Spinal cord (tissue), 10 donors: ENCODE measurements at places on chromosomes 11 and 22. TPM values are rescaled to one million over a fixed set of nuclear protein-coding genes. Genes with fewer than 3 reads are reported as not detected.

EXPH5 gene
- 0.84 TPM for polyA plus RNA-seq

TRIM6 gene
- 1.1 TPM for polyA plus RNA-seq

MEI1 gene
- polyA plus RNA-seq: 2.5 TPM

GRCh38 chr22:28171115-28171514, 252.1 kb upstream of the PITPNB start:
- peak; percentile 54 for DNase-seq

- no peak for DNase-seq
These were observed 8.3 kb downstream of the SRSF8 start for GRCh38 chr11:95074792-95075563.

- DNase-seq: no peak
These were observed 13.7 kb downstream of the OR5B17 start for GRCh38 chr11:58345204-58345603.

DNA sequence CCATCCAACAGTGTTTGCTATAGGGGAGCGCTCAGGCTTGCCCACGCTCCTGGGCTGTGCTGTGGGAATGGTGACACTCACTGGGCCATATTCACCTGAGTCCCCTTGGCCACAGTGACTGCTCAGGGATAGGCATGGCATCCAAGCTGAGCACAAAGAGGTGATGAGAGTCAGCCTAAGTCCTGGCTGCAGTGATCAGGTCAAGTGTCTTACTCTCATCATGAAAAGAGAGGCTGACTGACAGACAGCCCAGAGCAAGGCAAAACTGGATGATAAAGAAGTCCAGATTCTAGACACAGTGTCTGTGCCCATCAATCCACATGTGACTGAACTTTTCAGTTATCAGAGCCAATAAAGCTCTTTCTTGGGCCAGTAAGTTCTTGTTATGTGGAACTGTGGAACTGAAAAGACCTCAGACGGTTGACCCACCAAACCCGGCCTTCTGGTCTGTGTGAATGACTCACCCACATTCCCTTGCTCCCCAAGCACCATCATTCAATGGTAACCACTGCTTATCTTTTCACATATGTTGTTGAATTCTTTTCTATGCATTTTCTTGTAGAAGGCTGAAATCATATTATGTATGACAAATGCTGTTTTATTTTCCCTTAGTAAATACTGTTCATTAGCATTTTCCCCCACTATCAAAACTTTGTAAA, 43.2 kb upstream of the YPEL1 start:
- no peak for DNase-seq

- peak; percentile 92 for DNase-seq
These were observed 24.2 kb downstream of the TSKU start for GRCh38 chr11:76807206-76807875.

GRCh38 chr22:47091246-47091651, 328.8 kb downstream of the TBC1D22A start:
- DNase-seq: no peak

GRCh38 chr22:37253126-37253660, 9.1 kb upstream of the RAC2 start:
- no peak for DNase-seq

DNA sequence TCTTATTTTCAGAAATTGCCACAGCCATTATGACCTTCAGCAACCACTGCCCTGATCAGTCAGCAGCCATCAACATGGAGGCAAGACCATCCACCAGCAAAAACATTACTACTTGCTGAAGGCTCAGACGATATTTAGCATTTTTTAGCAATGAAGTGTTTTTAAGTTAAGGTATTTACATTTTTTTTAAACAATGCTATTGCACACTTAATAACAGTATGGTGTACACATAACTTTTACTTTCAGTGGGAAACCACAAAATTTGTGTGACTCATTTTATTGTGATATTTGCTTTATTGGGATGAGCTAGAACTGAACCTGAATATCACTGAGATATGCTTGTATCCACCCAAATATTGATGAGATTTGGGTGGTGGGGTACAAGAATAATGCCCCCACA, 110.9 kb downstream of the TSPAN18 start:
- DNase-seq: no peak

DNA sequence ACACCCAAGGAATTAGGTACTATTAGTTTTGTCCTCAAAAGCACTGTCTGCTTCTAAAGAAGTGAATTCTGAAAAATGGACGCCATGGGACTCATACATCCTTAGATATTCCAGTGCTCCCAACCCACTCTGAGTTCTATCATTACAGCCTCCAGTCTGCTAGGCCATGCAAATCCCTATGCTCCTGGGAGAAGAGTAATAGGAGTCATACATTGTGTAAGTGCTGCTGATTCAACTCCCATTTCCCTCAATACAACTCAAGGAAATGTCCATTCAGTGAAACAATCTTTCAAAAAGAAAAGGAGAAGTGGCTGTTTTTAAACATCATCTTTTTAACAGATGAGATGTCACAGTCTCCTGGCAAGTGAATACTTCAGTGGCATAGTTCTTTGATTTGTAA, 590.2 kb upstream of the LRRC4C start:
- no peak for DNase-seq

DNA sequence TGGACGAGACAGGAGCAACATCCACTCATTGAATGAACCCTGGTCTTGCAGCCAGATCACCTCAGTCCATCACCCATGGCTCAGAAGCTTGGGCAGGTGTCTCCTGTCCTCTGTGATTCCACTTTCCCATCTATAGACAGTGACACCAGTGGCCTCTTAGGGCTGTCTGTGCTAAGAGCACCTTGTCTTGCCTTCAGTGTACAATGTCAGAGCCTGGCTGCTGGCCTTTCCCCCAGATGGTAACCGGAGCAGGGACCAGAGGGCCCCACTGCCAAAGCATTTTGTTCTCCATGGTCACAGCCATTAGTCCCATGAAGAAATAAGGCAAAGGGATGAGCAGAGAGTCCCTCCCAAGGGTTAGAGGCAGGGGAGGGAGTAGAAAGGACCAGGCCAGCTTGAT, 35.4 kb downstream of the PKNOX2 start:
- DNase-seq: no peak

DNA sequence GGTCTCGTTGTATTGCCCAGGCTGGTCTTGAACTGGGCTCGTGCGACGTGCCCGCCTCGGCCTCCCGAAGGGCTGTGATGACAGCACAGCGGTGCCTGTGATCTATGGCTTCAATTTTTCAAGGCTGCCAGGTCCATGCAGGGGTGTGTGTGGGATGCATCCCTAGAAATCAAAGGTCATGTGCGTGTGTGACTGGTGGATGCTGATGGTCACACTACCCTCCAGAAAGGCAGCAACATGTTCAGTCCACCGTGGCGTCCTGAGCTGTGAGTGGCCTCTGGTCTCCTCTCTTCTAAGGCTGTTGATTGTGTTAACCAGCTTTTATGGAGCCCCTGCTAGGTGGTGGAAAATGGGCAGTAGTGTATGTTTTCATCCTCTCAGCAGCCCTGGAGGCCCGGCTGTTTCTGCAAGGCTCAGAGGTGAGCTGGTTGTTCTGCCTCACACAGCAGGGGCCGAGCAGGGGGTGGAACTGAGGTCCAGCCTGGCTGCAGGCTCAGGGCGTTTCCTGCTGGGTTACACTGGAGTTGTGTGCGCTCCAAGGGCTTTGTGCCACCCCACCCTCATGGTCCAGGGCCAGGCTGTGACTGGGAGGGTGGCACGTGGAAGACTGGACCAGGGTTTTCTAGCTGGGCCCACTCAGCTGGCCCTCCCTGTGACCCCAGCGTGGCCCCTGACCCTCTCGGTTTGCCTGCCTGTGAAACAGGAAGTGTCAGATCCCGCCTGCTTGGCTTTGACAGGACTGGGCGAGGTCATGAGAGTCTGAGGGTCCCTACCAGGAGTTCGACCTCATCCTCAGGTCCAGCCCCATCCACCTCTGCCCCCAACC, 7.7 kb downstream of the BIK start:
- DNase-seq: no peak

DNA sequence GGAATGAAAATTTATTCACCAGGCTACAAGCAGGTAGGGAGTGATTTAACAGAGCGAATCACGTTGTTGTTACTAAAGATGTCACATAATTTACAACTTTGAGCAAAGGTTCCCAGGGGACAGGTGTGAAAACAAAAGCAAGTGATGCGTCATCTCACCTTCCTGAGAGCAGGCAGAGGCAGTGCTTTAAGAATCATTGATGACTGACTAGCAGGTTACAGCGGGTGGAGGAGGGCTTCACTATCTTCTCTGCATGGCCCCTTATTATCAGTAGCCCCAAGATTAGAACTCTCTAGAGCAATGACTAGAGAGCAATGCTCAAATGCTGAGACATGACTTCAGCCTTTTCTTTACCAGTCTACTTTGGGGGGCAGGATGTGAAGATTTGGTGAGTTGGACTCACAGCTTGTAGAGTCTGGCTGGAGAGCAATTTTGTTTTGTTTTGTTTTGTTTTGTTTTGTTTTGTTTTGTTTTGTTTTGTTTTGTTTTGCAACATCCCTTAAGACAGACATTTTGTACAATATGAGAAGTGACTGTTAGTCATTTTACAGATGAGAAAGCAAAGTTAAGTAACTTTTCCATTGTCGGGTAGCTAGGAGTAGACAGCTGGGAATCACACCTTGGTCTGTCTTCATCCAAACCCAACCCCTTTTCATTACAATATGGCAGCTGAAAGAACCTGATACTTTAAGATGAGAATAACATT, 84.8 kb downstream of the SLC1A2 start:
- no peak for DNase-seq

DNA sequence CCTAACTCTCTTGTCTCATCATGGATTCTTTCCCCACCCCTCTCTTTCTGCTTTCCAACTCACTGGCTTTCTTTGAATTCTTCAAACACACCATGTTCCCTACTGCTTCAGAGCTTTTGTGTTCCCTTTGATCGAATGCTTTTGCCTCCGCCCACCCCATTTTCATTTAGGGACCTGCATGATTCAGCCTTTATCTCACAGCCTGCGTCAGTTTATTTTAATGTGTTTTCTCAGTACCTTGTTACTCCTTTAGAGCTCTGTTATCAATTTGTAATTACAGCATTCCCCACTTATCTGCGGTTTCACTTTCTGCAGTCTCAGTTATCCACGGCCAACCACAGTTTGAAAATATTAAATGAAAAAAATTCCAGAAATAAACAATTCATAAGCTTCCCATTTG, 451.3 kb downstream of the METTL15 start:
- no peak for DNase-seq

- DNase-seq: peak; percentile 84
These were observed 208.8 kb downstream of the TBC1D22A start for GRCh38 chr22:46971099-46971763.

- no peak for DNase-seq
These were observed 17.3 kb upstream of the RASD2 start for GRCh38 chr22:35523167-35523947.

GRCh38 chr22:45976254-45977002, 534 bp downstream of the WNT7B start:
- no peak for DNase-seq

- DNase-seq: no peak
These were observed 10.5 kb downstream of the TOLLIP start for GRCh38 chr11:1298695-1299492.

DNA sequence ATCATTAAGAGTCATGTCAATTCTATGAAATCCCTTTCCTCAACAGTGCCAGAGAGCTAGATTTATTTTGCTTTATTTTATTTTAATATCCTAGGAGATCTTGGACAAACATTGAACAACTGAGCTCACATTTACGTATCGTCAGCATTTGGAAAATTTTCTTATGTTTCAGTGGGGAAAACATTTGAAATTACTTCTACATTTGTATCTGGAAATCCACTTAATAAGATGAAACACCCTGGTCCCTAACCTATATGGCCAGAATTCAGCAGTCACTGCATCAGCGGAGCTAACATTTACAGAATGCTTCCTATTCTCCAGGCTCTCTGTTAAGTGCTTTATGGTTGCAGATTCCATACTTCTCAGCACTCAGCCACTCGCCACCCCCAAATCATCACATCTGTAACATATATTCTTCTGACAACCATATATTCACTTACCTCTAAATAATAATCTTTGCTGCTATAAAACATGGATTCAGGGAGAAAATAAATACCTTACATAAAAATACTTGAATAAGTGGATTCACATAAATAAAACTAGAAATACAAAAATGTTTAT, 773.9 kb downstream of the JRKL start:
- no peak for DNase-seq

- no peak for DNase-seq
These were observed 384.8 kb downstream of the TMEM135 start for GRCh38 chr11:87422566-87422965.

GRCh38 chr22:37681556-37682049, 4.5 kb upstream of the NOL12 start:
- no peak for DNase-seq

- DNase-seq: no peak
These were observed 180.0 kb downstream of the MAML2 start for GRCh38 chr11:96162816-96163499.

GRCh38 chr22:28793976-28794584, 6.3 kb downstream of the XBP1 start:
- DNase-seq: no peak

DNA sequence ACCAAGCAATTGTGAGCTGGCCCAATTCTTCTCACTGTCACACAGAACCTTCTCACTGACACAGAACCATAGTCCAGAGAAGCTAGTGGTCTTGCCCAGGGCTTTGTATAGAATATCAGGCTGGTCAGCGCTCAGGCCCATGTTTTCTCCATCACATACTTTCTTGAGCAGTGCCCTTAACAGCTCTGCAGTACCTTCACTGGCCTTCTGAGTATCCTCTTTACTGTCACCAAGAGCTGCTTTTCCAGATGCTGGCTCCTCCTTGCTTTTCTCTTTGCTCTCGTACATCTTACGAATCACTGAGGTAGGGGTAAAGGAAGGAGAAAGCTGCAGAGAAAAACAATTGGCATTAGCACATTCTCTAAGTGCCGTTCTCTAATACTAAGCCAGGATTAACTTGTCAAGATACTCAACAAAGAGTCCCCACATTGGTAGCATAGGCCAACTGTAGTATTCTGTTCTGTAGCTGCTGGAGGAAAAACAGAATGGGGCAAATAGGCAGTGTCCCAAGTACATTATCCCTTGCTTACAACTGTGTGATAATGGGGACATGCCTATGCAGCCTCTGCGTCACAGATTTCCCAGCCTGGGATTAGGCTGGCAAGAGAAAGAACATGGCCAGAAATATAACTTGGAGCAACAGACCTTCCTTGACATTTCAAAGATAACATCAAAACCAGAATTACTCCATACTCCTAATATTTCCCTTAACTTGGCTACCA, 43.5 kb downstream of the DRG1 start:
- DNase-seq: no peak

- peak; percentile 41 for DNase-seq
These were observed 4.1 kb upstream of the GAS2L1 start for GRCh38 chr22:29302402-29302680.
